ENCODE measurements at places on chromosomes 12 and 14.

DNA sequence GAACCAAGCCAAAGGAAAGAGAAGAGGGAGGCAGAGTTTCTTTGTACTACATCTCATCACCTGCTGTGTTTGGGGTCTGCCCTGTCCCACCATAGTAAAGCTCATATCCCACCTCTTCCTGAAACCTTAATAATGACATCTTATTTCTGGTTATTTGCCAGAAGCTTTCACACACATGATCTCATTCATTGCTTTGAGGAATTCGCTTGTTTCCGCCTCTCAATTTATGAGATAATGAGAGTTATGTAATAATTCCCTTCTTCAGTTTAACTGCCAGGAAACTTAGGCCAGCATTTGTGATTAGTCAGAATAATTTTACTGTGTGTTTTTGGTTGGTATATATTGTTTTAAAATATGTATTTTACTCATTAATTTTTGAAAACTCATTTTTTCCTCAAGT lies 205.2 kb downstream of the CACNA1C start:
- peak; percentile 76 for DNase-seq

DNA sequence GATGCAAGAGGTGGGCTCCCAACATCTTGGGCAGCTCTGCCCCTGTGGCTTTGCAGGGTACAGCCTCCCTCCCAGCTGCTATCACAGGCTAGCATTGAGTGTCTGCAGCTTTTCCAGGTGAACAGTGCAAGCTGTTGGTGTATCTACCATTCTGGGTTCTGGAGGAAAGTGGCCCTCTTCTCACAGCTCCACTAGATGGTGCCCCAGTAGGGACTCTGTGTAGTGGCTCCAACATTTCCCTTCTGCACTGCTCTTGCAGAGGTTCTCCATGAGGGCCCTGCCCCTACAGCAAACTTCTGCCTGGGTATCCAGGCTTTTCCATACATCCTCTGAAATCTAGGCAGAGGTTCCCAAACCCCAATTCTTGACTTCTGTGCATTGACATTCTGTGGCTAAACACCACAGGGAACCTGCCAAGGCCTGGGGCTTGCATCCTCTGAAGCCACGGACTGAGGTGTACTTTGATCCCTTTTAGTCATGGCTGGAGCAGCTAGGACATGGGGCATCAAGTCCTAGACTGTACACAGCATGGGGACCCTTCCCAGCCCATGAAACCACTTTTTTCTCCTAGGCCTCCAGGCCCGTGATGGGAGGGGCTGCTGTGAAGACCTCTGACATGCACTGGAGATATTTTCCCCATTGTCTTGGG lies 24.0 kb upstream of the SLC38A1 start:
- DNase-seq = no peak

DNA sequence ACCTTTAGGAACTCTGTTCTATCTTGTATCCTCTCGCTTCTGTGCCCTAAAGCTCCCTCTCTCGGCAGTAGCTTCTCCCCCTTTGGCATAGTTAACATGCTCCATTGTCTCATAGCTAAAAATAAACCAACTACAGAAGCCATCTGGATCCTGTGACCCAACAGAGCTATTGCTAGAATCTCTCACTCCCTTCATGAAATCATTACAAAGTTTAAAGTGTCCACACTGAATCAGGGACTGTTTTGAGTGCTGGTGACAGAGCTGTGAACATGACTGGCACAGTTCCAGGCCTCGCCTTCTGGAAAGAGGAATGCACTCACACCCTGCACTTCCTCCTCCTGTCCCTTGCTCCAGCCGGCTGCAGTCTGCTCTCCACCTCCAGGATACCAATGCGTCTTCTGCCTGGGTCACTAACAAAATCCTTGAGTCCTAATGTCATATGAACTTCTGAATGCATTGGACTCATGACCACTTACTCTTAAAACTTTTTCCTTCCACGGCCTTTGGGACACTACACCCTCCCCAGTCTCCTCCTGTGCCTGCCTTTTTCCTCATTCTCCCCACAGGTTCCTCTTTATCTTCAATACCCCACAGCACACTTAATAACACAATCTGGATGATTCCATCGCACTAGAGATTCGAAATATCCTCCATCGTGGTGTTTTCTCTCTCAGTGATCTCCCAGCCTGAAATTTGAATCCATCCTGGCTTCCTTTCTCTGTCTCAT lies 13.2 kb downstream of the PLBD1 start:
- DNase-seq = no peak

GRCh38 chr14:74963705-74964271 lies 8.4 kb upstream of the PGF start:
- no peak for DNase-seq

DNA sequence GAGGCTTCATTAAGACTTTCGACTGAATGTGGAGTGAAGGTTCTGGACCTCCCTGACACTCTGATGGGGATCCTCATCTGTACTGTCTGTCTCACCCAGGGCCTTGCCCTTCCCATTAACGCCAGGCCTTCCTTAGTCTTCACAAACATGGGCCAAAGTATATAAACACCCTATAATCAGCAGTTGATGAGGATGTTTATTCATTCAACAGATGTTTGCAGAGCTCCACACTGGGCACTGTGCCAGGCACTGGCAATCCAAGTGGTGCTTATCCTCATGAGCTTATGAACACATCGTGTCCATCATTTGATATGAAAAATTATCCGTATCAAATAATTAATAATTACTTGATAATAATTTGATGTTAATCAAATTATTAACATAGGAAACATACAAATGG lies 454.4 kb downstream of the FUT8 start:
- no peak for DNase-seq

DNA sequence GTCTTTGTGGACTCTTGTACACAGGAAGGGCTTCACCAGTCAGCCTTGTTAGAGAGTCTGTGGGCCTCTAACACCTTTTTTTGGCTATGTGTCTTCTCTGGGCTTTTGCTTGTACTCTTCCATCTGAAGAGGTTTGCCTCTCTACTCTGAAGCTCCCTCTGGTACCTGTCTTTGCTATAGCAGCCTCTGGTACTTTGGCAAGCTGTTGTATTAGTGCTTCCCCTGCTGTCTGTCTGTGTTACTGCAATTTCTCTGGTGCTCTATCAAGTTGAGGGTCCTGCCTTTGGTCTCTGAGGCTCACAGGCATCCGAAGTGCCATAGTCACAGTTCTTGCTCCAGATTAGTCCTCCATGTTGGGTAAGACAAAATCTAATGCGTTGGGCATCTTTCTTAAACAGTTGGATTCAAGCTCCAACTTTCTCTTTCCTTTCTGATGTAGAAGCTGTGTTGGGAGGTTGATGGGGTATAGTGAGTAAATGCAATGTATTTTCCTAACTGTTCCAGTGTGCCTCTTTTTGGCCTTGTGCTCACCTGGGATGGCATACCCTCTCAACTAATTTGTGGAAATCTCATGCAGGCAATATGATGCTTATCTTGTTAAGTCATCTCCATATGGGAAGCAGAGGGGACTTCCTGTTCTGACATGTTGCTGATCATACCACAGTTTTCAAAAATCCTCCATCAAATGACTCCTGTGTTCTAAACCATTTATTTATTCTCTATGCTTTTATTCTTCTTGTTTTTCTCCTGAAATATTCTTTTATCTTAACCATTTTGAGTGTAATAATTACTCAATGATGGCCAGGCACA lies 88.8 kb downstream of the ATF7IP start:
- peak; percentile 26 for DNase-seq

- DNase-seq = no peak
These were observed 43.0 kb downstream of the EVL start for GRCh38 chr14:100108042-100108825.

GRCh38 chr12:111209811-111210210 lies 159.1 kb downstream of the PHETA1 start:
- no peak for DNase-seq

GRCh38 chr12:32776258-32776657 lies 20.6 kb upstream of the YARS2 start:
- no peak for DNase-seq

DNA sequence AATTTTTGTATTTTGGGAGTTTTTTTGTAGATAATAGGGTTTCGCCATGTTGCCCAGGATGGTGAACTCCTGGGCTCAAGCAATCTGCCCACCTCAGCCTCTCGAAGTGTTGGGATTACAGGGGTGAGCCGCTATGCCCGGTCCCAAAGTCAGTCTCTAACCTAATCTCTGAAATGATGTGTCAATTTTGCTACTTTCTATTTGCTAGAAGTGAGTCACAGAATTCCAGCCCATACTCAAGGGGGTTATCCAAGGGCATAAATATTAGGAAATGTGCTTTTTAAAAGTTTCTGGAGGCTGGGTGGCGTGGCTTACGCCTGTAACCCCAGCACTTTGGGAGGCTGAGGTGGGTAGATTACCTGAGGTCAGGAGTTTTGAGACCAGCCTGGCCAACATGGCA lies 40.5 kb downstream of the RESF1 start:
- no peak for DNase-seq

DNA sequence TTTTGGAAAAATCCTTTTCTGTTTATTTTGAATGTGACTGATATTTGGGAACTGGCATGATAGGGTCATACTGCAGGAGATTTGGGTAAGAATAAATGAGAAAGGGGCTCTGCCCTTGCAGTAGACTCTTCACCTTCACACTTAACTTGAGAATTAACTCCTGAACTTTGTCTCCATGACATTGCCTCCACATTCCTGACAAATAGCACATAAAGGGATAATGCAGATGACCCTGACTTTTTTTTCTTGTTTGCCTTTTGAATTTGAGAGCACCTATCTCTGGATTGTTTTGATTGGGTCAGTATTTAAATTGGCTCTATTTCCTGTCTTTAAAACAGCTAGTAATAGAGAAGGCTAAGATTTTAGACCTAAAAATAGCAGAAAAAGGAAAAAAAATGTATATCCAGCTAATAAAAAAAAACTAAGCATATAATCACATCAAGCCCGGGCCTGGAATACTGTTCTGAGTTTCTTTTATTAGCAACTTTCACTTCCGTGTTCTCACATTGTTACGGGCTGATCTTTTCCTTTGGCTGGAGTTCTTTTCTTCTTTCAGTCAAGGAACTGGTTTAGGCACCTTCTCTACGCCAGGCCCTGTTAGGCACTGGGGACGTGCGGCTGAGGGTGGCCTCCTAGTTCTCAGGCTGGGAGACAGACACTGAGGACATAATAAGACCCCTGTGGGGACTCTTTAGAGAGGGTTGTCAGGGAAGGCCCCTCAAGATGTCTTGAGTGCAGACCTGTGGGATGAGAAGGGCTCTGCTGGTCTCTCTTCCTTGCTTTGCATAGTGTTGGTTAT lies 53.1 kb upstream of the GNPNAT1 start:
- no peak for DNase-seq

DNA sequence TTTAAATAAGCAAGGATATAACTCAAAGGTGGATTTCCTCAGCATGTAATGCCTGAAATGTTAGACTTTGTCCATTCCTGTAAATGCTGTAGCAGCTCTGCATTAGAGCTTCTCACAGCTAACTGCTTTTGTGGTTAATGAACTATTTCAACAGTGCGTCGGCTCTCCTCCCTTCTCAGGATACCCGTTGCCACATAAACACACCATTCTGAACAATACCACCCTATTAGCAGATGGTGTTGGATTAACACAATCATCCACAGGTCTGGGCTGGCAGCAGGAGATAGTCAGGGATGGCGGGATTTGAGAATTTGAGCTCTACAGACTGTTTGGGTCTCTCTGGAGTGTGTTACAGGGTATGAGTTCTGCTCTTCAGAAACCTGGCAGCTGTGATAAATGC lies 33.5 kb upstream of the C12orf42 start:
- DNase-seq = no peak

GRCh38 chr12:58537278-58537677 lies 383.0 kb downstream of the LRIG3 start:
- no peak for DNase-seq

DNA sequence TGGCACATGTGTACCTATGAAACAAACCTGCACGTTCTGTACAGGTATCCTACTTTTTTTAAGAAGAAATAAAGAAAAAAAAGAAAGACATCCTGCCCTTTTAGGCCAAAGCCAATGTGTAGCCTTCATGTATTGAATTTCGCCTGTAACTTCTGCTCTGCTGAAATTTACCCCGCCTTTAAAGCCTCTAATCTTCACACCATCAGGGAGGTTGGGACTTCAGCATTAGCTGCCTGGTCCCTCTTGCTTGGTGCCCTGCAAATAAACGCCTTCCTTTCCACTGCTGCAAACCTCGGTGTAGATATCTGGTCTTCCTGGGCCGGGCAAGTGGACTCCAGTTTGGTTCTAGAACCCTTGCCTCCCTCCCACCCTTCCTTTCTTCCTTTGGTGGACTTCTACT lies 2.6 kb upstream of the KRT71 start:
- DNase-seq = no peak

GRCh38 chr12:663293-663871 lies at the start of gene NINJ2:
Gene NINJ2, minus strand, starts transcription at chr12:663445. Its CDS starts 85 bp downstream, at chr12:663360.
- no peak for DNase-seq

GRCh38 chr14:37972941-37973887 lies 234.5 kb upstream of the SSTR1 start:
- no peak for DNase-seq

DNA sequence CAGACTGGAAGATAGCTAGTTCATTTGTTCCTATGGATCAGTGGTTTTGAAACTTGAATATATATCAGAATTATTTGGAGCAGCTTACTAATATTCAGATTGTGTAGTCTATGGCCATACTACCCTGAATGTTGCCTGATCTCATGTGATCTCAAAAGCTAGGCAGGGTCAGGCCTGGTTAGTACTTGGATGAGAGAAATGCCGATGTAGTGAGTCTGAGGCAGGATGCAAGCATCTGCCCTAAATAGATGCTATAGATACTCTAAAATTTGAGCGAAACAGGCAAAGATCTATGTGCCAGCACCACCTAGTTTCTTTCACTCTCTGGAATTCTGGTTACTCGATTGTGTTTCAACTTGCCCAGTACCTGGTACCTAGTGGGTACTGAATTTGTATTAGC lies 40.9 kb downstream of the FRMD6 start:
- DNase-seq = no peak

GRCh38 chr12:83958997-83959396 lies 953.6 kb downstream of the SLC6A15 start:
- DNase-seq = no peak

DNA sequence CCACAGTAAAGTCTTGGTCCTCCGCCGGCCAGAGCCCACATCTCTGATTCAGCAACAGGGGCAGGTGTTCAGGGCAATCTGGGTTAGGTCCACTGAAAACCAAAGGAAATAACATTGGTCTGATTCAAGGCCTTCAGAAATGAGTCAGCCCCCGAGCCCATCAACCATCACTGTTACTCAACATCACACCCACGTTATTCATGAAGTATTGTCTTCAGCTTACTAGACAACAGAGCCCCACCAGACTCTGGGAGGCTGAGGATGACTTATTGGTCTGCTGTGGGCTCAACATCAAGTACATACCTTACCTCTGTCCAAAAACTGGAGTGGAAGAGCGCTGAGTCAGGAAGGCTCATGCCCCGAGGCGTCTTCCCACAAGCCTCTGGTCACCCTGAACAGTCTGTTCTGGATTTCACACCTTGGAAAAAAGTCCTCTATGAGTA lies 97.5 kb downstream of the ZFP36L1 start:
- no peak for DNase-seq

DNA sequence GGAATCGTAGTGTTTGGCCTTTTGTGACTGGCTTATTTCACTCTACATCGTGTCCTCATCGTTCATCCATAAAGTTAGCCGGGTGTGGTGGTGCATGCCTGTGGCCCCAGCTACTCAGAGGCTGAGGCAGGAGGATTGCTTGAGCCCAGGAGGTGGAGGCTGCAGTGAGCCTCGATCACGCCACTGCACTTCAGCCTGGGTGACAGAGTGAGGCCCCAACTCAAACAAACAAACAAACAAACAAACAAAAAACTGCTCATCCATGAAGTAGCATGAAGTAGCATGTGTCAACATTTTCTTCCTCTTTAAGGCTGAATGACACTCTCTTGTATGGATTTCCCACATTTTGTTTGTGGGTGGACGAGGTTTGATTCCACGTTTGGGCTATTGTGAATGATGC lies 44.0 kb upstream of the MEG3 start:
- no peak for DNase-seq

- DNase-seq = no peak
These were observed 207.5 kb upstream of the CDKN3 start for GRCh38 chr14:54189333-54189732.
